Esophagus muscularis mucosa (tissue), 4 donors: ENCODE measurements at places on chromosomes 3 and 15. TPM values are rescaled to one million over a fixed set of nuclear protein-coding genes. Genes with fewer than 3 reads are reported as not detected.

- H3K36me3 ChIP-seq = no peaks in the 10 kb centered on the region
- DNase-seq = no peak
- no peaks in the 10 kb centered on the region for H3K27me3 ChIP-seq
- no peak overlapping the region for H3K27ac ChIP-seq
These were observed 38.9 kb downstream of the MDFIC2 start for GRCh38 chr3:70273492-70273891.

Gene CAMKV
- not detected for total RNA-seq

Gene CHRNA7
- total RNA-seq = 2.8 TPM

Gene CNTN3
- 1.2 TPM for total RNA-seq
